ENCODE measurements at places on chromosomes 12 and 14.
A peak's percentile ranks its signal among the peaks of the same experiment; 100 is the strongest.

DNA sequence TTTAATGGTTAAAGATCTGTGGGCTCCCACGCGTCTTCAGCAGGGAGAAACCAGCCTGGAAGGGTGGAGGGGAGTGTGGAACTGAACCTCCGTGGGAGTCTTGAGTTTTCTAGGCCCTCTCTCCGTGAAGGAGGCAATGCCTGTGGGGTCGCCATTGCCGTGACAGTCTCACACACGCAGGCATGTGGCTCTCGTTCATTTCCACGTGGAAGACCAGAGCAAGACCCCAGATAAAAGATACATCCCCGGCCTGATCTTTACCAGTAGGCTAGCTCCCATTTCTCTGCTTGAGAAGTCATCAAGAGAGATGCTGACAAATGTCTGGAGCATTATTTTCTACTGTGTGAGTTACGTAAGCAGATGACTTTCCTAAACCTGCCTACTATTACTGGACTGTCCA is 491.7 kb upstream of the LMO3 start:
- DNase-seq = no peak

GRCh38 chr12:6182279-6182898 is 17.8 kb upstream of the CD9 start:
- DNase-seq = peak; percentile 50

DNA sequence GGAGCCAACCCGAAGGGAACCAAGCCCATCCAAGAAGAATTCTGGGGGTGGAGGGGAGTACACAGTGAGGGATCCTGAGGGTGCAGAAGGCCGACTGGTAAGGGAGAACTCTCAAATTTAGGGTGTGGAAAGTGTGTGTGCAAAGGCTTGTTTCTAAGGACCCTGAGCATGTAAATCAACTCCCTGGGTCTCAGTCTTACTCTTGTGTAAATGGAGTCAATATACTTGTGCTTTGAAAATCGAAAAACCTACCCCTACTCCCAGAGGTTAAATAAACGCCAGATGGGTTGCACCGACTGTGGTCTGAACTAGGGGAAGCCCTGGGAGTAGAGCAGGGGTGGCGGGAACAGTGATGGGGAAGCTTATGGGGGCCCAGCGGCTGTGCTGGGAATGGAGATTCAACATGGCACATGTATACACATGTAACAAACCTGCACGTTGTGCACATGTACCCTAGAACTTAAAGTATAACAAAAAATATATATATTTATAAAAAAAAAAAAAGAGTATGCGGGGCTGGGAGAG is 6.0 kb downstream of the B4GALNT1 start:
- no peak for DNase-seq

DNA sequence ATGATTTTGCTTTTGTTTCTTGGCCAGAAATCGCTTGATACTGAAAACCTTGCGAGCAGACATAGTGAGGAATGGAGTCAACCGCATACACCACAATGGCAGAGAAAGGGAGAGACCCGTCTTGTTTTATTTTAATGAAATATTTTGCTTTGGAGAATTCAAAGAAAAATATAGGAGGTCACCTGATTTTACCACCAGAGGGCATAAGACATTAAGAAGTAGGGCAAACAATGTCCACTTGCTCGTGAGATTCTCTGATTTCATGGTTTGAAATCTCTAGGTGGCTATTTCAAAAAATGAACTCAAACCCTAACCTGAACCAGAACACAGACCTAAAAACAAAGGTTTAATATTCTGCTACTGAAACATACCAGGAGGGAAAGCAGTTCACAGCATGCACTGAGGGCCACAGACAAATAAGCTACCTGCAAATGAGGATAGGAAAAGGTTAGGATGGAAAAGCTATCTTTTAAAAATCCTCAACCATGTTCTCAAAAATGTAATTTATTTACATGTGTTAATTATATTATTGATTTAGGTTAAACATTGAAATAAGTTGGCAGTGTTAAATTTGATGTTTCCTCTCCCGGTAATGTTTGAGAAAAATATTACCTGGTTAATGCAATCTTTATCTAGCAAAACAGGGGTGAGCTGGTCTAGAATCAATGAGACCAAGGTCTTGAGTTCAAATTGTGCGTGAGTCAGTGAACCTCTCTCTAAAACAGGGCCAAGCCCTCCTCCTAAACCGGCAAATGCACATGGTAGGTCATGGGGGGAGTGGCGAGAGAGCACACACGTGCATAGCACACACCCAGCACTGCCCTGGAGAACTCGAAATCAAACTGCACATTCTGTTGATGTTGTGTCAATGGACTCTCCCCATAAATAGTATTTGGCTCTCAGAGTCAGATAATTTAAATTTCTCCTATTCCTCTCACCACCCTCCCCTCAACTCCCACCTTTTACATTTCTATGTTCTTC is 12.5 kb downstream of the IFNG-AS1 start:
- no peak for DNase-seq

- DNase-seq = no peak
These were observed 97.9 kb upstream of the MED13L start for GRCh38 chr12:116375278-116375842.

DNA sequence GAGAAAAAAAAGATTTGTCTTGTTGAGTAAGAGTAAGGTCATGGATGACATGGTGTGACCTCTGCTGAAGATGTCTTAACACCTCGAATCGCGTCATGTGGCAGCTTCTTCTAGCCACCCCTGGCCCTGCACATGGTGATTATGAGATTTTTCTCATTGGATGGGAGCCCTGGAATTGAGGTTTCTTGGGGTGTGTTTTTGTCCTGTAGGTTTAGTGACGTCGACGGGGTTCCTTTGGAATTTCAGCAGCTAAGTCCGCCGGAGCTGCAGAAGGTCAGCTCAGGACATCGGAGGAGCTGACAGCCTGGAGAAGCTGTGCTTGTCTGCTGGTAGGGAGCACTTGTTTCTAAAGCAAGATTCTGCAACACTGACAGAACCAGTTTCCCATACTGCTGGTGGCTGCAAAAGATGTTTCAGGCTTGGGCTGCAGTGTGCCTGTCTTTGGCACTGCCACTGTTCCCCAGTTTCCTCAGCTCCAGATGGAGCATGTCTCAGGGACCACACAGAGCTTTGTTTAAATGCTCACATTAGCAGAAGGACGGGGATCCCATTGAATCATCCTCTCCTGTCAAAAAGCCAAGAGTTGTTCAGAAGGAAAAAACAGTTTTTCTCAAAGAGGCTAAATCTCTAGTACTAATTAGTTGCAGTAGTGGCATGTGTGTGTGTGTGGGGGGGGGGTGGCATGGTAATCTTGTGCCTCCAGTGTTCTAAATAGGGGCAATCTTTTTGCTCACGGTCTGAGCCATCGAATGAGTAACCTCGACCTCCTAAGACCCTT is 5.2 kb upstream of the FOS start:
- DNase-seq = no peak

GRCh38 chr12:63066782-63067181 is 84.2 kb downstream of the AVPR1A start:
- peak; percentile 48 for DNase-seq

GRCh38 chr14:90256354-90257131 is at the start of gene PSMC1:
Gene PSMC1 (plus strand): TSS chr14:90256553. CDS start chr14:90256598, 45 bp downstream.
- peak; percentile 90 for DNase-seq
